ENCODE measurements at places on chromosomes 7 and 10.
A peak's percentile ranks its signal among the peaks of the same experiment; 100 is the strongest.

GRCh38 chr7:55192723-55193122 lies 172.4 kb upstream of the LANCL2 start:
- peak; percentile 80 for DNase-seq

DNA sequence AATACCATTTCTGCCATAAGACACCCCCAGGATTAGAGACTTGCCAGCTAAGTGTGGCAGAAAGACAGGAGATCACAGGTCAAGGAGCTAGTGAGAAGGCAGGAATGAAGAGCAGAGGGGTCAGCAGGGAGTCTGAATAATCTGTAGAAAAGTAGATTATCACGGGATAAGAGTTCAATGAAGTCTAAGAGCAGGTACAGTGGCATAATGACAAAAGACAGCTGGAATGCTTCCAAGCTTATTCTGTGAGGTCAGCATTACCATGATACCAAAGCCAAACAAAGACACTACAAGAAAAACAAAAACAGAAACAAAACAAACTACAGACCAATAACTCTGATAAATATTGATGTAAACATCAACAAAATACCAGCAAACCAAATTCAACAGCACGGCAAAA lies 20.8 kb downstream of the PILRA start:
- no peak for DNase-seq

- DNase-seq: no peak
These were observed 225.7 kb downstream of the ARHGAP12 start for GRCh38 chr10:31702954-31703353.

DNA sequence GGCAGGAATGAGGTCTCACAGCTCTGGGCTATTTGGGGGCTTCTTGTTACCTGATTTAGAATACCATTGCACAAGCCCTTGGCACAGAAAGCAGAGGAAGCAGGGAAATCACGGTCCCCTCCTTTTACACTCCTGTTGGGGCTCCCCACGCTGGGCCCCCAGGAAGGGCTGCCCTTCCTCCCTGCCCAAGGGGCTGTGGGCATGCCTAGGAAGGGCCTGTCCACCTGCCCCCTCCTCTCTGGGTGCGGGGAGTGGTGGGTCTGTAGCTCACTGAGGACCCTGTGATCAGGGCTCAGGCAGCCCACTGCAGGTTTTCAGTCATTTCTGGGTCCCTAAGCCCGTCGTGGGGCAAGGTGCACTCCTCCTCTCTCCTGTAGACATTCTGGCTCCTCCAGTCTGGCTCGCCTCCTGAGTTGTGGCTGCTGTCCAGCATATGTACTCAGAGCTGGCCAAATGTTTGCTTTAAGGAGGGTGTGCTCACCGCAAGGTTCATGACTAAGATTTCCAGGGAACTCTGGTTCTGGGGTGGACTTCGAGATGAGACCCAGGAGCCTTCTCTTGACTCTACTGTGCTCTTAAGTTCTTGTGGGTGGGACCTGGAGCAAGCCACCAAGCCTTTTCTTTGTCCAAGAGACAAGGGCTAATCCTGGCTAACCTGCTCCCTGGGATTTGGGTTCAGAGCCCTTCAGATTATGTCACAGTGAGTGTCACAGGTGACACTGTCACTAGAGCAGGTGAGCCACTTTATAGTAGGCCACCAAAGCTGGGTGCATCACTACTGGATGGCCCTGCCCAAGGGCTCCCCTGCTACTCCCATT lies 56.0 kb downstream of the TACR2 start:
- peak; percentile 89 for DNase-seq

DNA sequence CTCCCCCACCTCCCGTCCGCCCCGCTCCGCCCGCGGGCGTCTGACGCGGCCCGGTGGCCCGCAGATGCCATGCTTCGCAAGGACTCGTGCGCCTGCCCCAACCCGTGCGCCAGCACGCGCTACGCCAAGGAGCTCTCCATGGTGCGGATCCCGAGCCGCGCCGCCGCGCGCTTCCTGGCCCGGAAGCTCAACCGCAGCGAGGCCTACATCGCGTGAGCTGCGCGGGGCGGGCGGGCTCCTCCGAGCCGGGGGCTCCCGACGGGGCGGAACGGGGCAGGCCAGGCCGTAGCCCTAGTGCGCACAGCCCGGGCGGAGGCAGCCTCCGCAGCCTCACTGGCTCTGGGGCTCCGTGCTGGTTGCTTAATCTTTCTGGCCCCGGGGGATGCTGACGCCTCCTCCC lies 2.8 kb downstream of the ASIC3 start:
- DNase-seq: peak; percentile 69

GRCh38 chr10:90923111-90923731 lies 2.3 kb upstream of the ANKRD1 start:
- DNase-seq: no peak

GRCh38 chr10:92387289-92387940 lies 96.4 kb downstream of the MARCHF5 start:
- peak; percentile 61 for DNase-seq

GRCh38 chr7:65992526-65992925 lies 10.5 kb upstream of the GUSB start:
- DNase-seq: no peak

DNA sequence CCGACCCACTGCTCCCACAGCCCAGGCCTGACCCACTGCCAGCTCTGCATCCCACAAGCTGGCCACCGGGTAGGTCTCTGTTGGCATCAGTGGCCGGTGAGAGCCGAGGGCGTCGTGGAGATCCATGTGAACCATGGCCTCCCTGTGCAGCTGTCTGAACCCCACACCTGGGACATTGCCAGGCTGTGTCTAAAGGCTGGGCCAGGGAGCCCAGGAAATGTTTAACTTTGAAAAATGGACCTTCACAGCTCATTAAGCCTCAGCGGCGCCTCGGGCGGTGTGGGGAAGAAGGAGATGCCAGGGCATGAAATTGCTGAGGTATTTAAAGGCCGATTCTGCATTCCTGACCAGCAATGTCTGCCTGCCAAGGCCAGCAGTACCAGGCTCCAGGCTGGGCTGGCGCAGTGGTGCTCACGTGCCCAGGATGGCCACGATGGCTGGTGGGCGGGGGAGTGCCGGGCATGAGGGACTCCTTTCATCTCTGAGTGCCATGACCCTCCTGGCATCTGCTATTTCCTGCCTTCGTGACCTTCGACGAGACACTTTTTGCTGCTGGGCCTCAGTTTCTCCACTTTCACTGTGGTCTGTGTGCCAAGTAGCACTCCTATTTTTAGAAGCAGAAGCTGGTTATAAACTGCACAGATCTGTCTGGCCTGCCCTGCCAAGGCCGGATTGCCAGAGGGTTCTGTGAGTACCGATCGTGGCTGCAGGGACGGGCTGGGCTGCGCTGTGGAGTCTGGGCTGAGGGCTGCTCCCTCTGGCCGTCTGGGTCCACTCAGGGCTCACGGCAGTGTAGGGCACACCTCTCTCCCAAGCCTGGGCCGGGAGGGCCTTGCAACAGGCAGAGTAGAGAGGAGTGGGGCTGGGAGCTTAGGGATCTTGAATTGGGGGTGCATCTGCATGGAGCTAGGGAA lies 21.8 kb downstream of the ELFN1 start:
- no peak for DNase-seq

DNA sequence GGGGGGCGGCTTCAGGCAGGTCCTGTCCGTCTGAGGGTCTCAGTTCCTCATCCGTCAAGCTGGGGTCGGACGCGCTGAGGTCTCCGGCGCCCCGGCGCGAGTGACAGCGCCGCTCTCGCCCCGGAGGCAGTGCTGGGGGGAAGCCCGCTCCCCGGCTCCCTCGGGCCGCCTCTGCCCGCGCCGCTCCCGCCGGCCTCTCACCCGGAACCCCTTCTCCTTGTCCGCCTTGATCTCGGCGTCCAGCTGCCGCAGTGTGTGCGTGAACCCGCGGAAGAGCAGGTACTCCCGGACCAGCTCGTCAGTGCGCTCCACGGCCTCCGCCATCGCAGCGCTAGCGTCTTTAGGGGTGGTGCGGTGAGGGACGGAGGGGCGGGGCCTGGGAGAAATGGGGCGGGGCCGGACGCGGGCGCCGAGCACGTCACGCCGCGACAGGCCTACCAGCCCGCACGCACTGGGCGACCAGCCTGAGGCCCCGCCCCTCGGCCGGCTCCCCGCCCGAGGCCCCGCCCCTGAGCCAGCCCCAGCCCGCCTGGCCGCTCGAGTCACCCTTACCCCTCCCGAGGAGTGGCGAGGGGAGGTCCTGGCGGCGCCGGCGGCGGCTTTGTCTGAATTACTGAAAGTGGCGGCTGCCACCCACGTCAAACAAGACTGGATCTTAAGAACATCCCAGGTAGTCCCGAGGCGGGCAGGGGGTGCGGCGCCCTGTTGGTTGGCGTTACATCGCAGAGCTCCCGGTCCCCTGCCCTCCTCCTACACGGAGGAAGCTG lies at the start of gene WDR91:
TSS of gene WDR91 (minus strand) at position 348 of the 767 bp plus-strand sequence. CDS start at position 324, 24 bp downstream.
- DNase-seq: peak; percentile 92

DNA sequence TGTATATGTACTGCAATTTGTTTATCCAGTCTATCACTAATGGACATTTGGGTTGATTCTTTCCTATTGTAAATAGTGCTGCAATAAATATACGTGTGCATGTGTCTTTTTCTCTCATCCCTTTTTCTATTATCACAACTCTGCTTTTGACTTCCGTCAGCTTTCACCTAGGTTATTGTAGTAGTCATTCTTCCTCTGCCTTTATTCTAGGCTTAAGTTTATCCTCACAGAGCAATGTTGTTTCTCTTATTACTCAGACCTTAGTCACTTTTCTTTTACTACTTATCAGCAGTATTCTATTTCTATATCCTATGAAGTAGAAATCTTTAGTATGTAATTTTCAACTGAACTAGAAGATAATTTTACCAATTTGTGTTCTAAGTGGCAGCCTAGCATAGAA lies 175.3 kb upstream of the SEMA3E start:
- DNase-seq: no peak

DNA sequence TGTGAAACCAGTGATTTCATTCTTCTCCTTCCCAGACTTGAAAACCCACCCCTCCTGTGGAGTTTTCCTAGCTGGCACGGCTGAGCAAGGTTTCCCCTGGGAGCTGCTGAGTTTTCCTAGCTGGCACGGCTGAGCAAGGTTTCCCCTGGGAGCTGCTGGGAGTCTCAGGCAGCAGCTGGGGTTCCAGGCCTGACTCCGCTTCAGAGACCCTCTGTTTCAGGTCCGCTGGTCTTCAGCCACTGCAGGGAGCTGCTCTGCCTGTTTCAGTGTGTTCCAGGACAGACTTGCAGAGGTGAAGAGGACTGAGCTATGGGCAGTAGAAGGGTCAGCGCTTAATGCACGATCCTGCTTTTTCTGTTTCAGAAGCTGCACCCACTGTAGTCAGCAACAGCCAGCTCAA lies 104.9 kb downstream of the XRCC2 start:
- DNase-seq: peak; percentile 34

GRCh38 chr10:49091450-49092210 lies 23.7 kb downstream of the VSTM4 start:
- no peak for DNase-seq

DNA sequence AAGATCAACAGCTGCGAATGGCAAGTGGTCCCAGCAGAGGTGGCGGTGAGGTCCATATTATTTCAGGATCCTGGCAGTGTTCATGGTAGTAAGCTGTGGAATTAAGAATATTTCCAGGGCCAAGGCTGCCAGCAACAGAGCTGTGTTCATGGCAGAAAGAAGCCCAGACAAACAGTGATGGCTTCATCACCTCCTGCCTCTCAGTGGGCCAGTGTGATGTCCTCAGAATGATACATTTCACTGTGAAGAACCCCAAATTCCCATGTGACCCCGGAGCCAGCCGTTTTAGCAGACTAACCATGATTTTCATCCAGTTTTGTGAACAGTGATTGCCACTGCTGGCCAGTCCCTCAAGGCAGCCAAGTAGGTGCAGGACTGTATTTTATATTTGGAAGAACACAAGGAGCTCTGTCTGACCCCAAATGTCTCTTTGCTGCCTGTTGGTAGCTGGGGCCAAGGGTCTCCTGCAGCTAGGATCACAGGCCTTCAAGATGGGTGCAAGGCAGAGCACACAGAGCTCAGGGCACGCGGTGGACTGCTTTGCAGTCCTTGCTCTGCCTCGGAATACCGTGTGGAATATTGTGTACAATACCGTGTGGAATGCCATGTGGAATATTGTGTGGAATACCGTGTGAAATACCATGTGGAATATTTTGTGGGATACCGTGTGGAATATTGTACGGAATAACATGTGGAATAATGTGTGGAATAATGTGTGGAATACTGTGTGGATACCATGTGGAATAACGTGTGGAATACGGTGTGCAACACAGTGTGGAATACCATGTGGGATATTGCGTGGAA lies 132.3 kb upstream of the CHST15 start:
- DNase-seq: no peak

GRCh38 chr10:87862679-87863052 lies 667 bp downstream of the KLLN start:
- DNase-seq: no peak

GRCh38 chr7:155456738-155457543 lies 988 bp upstream of the EN2 start:
- DNase-seq: peak; percentile 67

GRCh38 chr7:107687656-107688055 lies 27.0 kb downstream of the SLC26A4 start:
- DNase-seq: no peak

GRCh38 chr7:106255246-106255645 lies 29.5 kb downstream of the NAMPT start:
- DNase-seq: no peak

GRCh38 chr7:111911166-111911961 lies 294.8 kb downstream of the DOCK4 start:
- DNase-seq: no peak

- peak; percentile 79 for DNase-seq
These were observed 336.8 kb upstream of the IGFBP3 start for GRCh38 chr7:46257761-46258448.

- peak; percentile 18 for DNase-seq
These were observed 729.9 kb downstream of the ZWINT start for GRCh38 chr10:55631071-55631654.

GRCh38 chr7:12769444-12769843 lies 82.0 kb downstream of the ARL4A start:
- no peak for DNase-seq

- no peak for DNase-seq
These were observed 149.4 kb downstream of the LRRN3 start for GRCh38 chr7:111240371-111240770.

DNA sequence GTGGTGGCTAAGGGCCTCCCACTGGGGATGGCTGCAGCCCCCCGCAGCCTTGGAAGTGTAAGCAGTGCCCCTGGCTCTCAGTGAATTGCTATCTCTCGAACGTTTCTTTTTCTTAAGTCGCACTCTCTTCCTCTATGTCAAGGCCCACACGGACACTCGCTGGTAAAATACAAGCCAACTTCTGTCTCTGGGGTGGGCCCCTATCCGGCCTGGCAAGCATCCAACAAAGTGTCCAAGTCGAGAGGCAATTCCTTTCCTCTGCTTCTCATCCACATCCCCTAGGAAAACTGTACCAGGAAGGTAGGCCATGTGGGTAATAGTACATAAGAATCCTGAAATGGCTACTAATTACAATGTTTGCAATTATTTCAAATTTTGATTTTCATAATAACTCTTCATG lies 194.9 kb upstream of the MGMT start:
- peak; percentile 42 for DNase-seq

- peak; percentile 34 for DNase-seq
These were observed 7.0 kb upstream of the EVX1 start for GRCh38 chr7:27235387-27236311.

Data from cardiac fibroblast (primary cell).